Upper lobe of right lung (tissue), 1 donor: ENCODE measurements at places on chromosomes 13 and 19.

DNA sequence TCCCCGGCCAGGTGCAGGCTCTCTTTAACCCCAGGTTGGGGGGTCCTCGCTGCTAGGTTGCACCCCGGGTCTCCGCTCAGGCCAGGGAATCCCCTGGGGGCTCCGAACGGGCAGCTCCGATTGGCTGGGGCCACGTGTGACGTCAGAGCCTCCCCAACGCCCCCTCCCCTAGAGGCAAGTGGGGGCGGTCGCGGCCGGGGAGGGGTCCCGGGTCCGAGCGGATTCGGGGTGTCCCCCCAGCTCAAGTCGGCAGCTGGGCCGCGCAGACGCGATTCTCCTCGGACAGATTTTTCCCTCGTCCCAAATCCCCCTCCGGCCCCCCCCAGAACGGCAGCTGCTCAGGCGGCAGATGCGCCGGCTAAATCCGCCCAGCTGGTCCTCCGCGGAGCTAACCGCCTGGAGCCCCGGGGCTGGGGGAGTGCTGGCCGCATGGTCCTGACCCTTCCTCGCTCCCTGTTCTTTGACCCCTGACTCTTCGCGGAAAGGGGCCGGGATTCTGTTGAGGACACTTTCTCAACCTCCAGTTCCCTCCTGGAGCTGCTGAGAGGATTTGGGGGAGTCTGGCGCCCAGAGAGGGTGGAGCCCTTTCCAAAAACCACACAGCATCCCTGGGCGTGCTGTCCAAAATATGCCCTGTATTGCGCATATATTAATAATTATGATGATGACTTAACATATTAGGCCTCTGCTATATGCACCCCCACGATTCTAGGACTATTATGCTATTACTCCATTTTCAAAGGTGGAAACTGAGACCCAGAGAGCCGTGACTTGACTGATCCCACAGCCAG is 25.4 kb upstream of the SEMA6B start:
- no peak for DNase-seq

DNA sequence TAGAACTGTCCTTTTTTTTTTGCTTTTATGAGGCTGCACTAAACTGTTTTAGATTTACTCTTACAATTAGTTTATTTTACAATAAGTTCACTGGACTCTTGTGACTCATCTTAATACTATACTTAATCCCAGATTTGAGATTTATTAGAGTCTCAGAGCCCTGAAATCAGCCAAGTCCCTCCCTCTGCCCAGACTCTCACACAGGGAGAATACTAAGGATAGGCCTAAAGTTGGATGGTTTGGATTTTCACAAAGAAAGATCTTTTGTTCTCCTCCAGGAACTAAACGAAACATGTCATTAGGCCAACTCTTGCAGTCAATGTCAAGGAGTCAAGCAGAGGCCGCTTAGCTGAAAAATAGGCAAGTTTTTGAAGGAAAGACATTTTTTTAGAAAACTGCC is 42.7 kb upstream of the MIR17HG start:
- no peak for DNase-seq

- DNase-seq: no peak
These were observed 239.2 kb upstream of the SLITRK1 start for GRCh38 chr13:84121456-84121855.

GRCh38 chr13:44759384-44760360 is 183.5 kb upstream of the TSC22D1 start:
- peak; percentile 72 for DNase-seq

GRCh38 chr19:11949201-11949600 is 15.6 kb upstream of the ZNF763 start:
- no peak for DNase-seq

GRCh38 chr13:107238262-107238981 is 670.5 kb upstream of the ARGLU1 start:
- DNase-seq: no peak

- DNase-seq: no peak
These were observed 167.6 kb downstream of the DCT start for GRCh38 chr13:94311893-94312292.

DNA sequence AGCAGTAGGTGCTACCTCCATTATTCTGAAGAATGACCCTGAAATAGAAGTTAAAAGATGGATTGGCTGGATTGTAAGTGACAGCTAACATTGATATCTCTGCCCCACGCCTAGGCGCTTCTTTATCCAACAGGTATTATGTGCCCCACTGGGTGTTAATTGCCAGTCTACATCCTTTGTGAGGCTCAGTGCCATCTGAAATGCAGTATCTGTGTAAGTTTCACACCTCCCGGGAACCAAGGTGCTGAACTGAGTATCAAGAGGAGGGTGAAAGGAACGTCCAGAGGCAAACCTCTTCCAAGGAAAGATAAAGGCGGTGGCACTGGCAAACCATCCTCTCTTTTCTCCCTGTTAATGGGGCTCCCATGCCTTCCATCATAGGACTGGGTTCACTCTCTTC is 181.1 kb upstream of the UBL3 start:
- no peak for DNase-seq

DNA sequence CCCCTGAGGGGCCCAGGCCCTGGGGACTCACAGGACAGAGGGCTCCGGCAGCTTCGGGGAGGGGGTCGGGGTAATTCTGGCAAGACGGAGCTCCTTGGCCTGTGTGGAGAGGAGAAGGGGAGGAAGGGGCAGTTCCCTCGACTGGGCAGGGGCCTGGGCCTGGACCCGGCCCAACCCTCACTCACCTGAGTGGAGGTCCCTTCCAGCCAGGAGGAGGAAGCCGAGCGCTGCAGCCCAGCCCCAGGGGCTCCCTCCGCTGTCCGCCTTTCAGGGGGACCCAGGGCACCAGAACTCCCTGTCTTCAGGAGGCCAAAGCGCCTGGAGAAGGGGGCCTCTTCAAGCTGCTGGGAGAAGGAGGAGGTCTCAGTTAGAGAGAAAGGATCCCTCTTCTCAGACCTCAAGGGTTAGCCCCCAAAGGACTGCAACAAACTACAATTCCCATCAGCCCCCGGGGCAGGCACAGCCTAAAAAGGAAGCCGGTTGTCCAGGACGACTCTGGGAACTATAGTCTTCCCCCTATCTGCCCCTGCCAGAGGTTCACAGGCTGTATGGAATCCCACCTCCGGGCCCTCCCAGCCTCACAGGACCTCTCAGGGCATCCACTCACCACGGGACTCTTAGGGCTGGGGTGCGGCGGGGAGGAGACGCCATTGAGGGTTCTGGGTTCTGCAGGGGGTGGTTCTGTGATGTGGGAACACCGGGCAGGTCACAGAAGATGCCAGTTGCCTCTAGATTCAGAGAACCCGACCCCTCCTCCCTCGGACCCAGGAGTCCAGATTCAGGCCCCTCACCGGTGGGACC is 19.8 kb downstream of the EPS8L1 start:
- no peak for DNase-seq

DNA sequence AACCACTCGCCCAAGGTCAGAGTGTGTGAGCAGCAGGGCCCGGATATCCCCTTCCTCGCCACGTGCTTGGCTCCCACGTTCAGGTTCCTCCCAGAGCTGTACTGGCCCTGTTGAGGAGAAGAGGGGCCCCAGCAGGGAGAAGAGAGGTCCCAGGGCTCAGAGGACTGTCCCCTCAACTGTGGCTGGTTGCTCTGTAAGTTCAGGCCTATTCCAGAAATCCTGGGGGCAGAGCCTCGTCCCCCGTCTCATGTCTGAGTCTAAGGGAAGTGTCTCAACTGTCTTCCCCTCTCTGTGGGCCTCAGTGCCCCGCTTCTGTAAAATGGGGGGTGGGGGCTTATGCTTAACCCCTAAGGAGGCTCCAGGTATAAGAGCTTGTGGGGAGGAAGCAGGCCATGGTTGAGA is 3.9 kb downstream of the PPP5C start:
- DNase-seq: peak; percentile 60

- no peak for DNase-seq
These were observed 49.5 kb upstream of the PABPC3 start for GRCh38 chr13:25046274-25046984.

- DNase-seq: no peak
These were observed 13.7 kb downstream of the ILF3 start for GRCh38 chr19:10667867-10668266.

DNA sequence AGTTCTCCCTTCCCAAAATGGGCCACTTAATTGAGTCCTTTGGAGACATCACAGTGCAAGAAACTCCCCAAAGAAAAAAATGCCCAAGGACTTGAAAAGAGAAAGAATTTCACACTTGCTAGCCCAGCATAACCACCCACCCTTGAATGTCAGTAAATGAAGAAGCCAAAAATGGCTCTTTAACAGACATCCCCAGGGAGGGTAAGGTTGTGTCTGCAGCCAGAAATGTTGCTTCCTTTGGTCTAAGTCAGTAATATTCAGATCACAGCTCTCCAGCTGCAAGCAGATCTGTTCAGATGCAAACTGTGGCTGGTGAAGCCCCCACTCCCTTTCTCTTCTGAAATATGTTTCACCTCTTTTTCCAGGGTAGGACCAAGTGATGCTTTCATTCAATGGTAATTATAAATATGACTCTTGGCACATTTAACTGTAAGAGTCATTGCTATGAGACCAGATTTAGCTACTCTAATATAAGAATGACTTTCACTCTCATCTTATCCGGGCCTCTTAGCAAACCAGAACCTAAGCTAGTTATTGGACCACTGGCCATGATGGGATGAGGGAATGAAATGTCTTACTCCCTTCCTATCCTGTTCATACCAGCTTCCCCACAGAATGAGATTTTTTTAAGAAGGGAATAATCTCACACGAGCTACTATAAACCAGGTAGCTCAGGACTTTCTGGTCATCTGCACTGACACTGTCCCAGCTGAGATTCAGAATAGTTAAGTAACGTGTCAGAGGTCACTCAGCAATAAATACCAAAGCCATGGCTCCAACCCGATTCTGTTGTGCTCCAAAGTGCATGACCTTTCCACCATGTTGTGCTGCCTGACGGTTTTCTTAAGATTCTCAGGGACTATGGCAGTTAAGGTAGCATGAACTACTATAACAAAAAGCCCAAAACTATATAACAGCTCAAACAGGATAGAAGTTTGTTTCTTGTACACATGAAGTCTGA is 234.1 kb downstream of the FOXO1 start:
- no peak for DNase-seq

GRCh38 chr13:71169180-71169579 is 697.8 kb downstream of the DACH1 start:
- no peak for DNase-seq
